ENCODE measurements at places on chromosomes 6 and 20. TPM values are rescaled to one million over a fixed set of nuclear protein-coding genes. Genes with fewer than 3 reads are reported as not detected.

The BTN1A1 gene
- not detected for total RNA-seq

The SASH1 gene
- 18.0 TPM for total RNA-seq

The SNAP25 gene
- total RNA-seq = not detected

The MCCD1 gene
- total RNA-seq = not detected

The SRSF3 gene
- 83.9 TPM for total RNA-seq

The ANKS1A gene
- total RNA-seq = 10.6 TPM

The CCM2L gene
- 0.93 TPM for total RNA-seq

The GJA10 gene
- not detected for total RNA-seq

The IRF4 gene
- total RNA-seq = 1.7 TPM

The TPX2 gene
- 3.7 TPM for total RNA-seq

The HCK gene
- 17.1 TPM for total RNA-seq

DNA sequence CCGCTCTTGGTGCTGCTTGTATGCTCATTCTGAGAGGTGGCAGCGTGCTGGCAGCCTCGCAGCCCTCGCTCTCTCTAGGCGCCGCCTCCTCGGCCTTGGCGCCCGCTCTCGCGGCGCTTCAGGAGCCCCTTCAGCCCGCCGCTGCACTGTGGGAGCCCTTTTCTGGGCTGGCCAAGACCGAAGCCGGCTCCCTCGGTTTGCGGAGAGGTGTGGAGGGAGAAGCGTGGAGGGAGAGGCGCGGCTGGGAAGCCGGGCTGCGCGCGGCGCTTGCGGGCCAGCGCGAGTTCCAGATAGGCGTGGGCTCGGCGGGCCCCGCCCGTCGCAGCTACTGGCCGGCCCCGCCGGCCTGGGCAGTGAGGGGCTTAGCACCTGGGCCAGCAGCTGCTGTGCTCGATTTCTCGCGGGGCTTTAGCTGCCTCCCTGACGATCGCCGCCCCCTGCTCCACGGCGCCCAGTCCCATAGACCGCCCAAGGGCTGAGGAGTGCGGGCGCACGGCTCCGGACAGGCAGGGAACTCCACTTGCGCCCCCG, 19.5 kb upstream of the FAM8A1 start:
- H3K36me3 ChIP-seq = no peaks in the 10 kb centered on the region
- no peak overlapping the region for H3K27ac ChIP-seq
- H3K4me3 ChIP-seq = peak overlapping the region; percentile 43
- H3K27me3 ChIP-seq = no peaks in the 10 kb centered on the region
- DNase-seq = no peak

GRCh38 chr6:143958839-143959399, 49.1 kb downstream of the PLAGL1 start:
- DNase-seq = no peak
- H3K27me3 ChIP-seq = no peaks in the 10 kb centered on the region
- H3K4me1 ChIP-seq = no peaks in the 10 kb centered on the region
- no peak overlapping the region for H3K27ac ChIP-seq

- H3K4me1 ChIP-seq = no peaks in the 10 kb centered on the region
- no peak for DNase-seq
- no peaks in the 10 kb centered on the region for H3K27me3 ChIP-seq
Measured at GRCh38 chr20:39745380-39745779, 783.2 kb downstream of the DHX35 start.

GRCh38 chr6:7269816-7270215, 43.2 kb downstream of the SSR1 start:
- H3K36me3 ChIP-seq = no peaks in the 10 kb centered on the region
- H3K4me3 ChIP-seq = no peak overlapping the region
- DNase-seq = no peak
- peaks cover 11% of the 10 kb centered on the region for H3K4me1 ChIP-seq

DNA sequence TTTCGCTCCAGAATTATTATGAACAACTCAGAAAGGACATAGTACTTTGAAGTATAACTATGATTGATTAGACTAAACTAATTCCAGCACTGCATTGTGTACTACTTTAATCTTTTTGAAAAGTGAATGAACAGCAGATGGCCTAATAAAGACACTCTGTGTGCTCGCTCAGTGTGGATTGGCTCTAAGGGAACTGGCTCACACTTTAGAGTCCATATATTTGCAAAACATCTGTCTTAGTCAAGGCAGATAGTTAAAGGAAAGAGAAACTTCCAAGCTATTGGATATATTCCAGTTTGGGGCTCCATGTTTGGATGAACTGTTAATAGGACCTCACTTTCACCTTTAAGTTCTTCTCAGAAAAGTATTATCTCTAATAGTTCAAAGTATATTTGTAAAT, 218.9 kb downstream of the EYA4 start:
- no peak overlapping the region for H3K4me3 ChIP-seq
- H3K27me3 ChIP-seq = no peaks in the 10 kb centered on the region
- no peak overlapping the region for H3K27ac ChIP-seq

DNA sequence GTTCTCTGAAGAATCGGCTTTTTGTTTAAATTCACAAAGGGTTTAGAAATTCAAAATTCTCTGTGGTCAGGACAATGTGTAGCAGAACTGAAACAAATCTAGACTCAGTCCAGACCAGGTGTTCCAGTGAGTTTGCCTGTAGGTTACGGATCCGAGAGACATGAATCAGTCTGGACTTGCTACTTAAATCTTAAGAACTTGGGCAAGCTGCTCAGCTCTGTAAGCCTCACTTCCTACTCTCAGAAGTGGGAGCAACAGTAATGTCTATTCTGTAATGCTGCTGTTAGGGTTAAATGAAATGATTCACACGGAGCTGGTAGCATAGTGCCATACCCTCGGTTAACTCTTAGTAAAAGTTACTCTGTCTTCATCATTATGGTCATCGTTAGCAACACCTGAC, 37.7 kb downstream of the HECA start:
- H3K4me1 ChIP-seq = no peaks in the 10 kb centered on the region
- H3K36me3 ChIP-seq = peaks cover 2% of the 10 kb centered on the region
- DNase-seq = no peak
- no peak overlapping the region for H3K4me3 ChIP-seq
- H3K27me3 ChIP-seq = no peaks in the 10 kb centered on the region

GRCh38 chr6:82988930-82989351, 76.7 kb downstream of the UBE3D start:
- H3K27me3 ChIP-seq = no peaks in the 10 kb centered on the region
- H3K4me1 ChIP-seq = no peaks in the 10 kb centered on the region
- no peak overlapping the region for H3K27ac ChIP-seq
- H3K4me3 ChIP-seq = no peak overlapping the region

DNA sequence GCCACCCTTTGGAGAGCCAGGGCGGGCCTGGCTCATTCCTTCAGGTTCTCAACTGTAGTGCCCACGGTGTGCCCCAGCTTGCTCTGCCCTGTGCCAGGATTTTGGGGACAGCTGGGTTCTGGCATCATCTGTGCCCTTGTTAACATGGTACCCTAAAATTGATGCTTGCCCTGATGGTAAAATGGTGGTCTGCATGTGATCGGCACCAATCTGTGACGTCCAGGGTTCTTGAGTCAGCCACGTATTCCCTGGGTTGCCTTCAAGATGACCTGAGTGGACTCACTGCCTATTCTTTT, 31.2 kb upstream of the APCDD1L start:
- no peak overlapping the region for H3K4me3 ChIP-seq
- H3K27me3 ChIP-seq = peaks cover 7% of the 10 kb centered on the region
- H3K36me3 ChIP-seq = no peaks in the 10 kb centered on the region
- no peaks in the 10 kb centered on the region for H3K4me1 ChIP-seq

GRCh38 chr6:31771992-31772358, 5.2 kb downstream of the VWA7 start:
- H3K27me3 ChIP-seq = no peaks in the 10 kb centered on the region
- H3K4me3 ChIP-seq = no peak overlapping the region
- no peak overlapping the region for H3K27ac ChIP-seq

GRCh38 chr6:33718713-33719112, 7.2 kb upstream of the UQCC2 start:
- no peak for DNase-seq
- H3K4me3 ChIP-seq = no peak overlapping the region
- no peak overlapping the region for H3K27ac ChIP-seq
- H3K27me3 ChIP-seq = no peaks in the 10 kb centered on the region
- peaks cover 24% of the 10 kb centered on the region for H3K4me1 ChIP-seq

GRCh38 chr6:48113130-48113529, 2.1 kb upstream of the PTCHD4 start:
- no peak for DNase-seq
- no peaks in the 10 kb centered on the region for H3K27me3 ChIP-seq
- no peaks in the 10 kb centered on the region for H3K36me3 ChIP-seq
- H3K4me1 ChIP-seq = no peaks in the 10 kb centered on the region

- H3K4me1 ChIP-seq = no peaks in the 10 kb centered on the region
- H3K27ac ChIP-seq = no peak overlapping the region
- no peak overlapping the region for H3K4me3 ChIP-seq
- H3K27me3 ChIP-seq = no peaks in the 10 kb centered on the region
Measured at GRCh38 chr6:104409913-104410312, 449.8 kb downstream of the HACE1 start.

DNA sequence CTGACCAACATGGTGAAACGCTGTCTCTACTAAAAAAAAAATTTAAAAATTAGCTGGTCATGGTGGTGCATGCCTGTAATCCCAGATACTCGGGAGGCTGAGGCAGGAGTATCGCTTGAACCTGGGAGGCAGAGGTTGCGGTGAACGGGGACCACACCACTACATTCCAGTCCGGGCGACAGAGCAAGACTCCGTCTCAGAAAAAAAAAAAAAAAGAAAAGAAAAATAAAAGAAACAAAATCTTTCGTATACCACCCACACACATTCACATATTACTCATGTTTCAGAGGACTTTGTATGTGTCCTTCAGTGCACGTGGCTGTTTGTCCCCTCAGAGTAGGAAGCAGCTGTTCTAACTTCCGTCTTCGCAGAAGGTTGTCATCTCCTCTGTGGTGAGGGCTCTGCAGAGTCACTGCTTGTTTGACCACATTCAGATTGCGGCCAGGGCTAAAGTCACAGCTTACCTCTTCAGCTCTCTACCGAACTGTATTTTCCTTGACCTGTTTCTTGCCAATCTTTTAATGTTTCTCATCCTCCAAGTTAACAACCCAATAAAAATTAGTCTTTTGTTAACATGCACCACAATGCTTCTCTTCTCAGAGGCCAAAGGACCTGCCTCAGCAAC, 36.6 kb upstream of the HIVEP1 start:
- H3K27ac ChIP-seq = no peak overlapping the region
- no peaks in the 10 kb centered on the region for H3K27me3 ChIP-seq
- H3K36me3 ChIP-seq = no peaks in the 10 kb centered on the region
- no peak overlapping the region for H3K4me3 ChIP-seq

- H3K36me3 ChIP-seq = no peaks in the 10 kb centered on the region
- H3K27ac ChIP-seq = peak overlapping the region; percentile 98
- no peak for DNase-seq
- H3K27me3 ChIP-seq = no peaks in the 10 kb centered on the region
Measured at GRCh38 chr6:128516514-128516898, 3.9 kb downstream of the PTPRK start.

- no peaks in the 10 kb centered on the region for H3K36me3 ChIP-seq
- no peak overlapping the region for H3K4me3 ChIP-seq
- H3K27ac ChIP-seq = no peak overlapping the region
- no peak for DNase-seq
- no peaks in the 10 kb centered on the region for H3K4me1 ChIP-seq
Measured at GRCh38 chr6:15077006-15077405, 168.9 kb upstream of the JARID2 start.

GRCh38 chr20:52402950-52403349, 211.4 kb upstream of the ZFP64 start:
- no peak overlapping the region for H3K27ac ChIP-seq
- no peaks in the 10 kb centered on the region for H3K36me3 ChIP-seq
- no peak for DNase-seq
- H3K4me1 ChIP-seq = no peaks in the 10 kb centered on the region

DNA sequence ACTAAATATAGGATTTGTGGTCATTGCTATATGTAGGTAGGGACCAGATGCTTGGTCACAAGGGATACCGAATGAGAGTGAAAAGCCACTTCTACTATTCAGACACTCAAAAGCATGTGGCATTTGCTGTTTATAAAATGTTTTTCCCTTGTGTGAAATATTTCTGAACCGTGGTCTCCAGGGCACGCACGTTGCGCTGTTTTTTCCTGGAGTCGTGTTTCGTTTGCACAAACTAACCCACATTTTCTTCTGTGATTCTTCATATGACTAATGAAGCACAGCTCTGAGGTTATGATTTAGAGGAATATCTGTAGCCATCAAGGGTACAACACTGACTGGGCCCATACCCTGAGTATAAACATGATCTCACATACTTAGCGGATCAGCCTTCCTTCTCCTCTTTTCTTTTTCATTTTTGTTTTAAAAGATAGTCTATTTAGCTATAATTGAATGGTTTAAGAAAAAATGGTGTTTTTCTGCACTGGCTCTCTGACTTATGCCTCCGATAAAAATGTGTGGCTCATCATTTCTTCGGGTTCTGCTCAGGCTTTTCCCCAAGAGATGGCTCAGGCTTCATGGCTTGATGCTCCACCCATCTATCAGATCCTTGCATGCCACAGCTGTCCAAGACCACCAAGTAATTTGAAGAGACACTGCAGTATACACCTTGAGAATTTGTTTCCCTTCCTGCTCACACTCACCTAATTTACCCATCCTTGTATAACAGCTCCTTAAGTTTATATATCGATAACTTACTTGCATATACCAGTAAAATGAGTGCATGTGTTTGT, 59.9 kb upstream of the HBS1L start:
- H3K4me3 ChIP-seq = no peak overlapping the region
- DNase-seq = no peak
- H3K27me3 ChIP-seq = no peaks in the 10 kb centered on the region
- no peaks in the 10 kb centered on the region for H3K4me1 ChIP-seq

DNA sequence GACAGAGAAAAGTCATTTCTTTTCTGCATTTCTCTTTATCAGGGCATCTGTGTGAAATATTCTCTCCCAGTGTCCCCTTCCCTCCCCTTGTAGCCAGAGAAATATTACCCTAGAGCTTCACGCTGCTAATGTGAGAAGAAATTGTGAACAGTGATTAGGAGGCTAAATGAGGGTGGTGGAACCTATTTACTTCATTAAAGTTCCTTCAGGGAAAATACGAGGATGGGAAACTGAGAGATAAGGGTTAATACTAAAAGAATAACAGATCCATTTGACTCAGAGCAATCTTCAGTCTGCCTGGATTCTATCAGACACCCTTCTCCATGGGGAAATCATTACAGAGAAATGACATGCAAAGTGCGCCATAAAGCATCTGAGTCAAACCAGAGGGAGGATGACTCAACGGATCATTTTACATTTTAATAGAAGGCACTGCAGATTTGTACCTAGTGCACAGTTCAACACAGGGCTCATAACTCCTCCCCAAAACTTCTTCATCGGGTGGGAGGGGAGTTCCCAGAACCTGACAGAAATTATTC, 131.3 kb downstream of the GJA10 start:
- no peak for DNase-seq
- no peak overlapping the region for H3K27ac ChIP-seq
- no peaks in the 10 kb centered on the region for H3K4me1 ChIP-seq
- no peaks in the 10 kb centered on the region for H3K27me3 ChIP-seq
- no peak overlapping the region for H3K4me3 ChIP-seq
- no peaks in the 10 kb centered on the region for H3K36me3 ChIP-seq
